Kidney glomerular epithelial cell (primary cell): ENCODE measurements at places on chromosomes 2 and 18.

DNA sequence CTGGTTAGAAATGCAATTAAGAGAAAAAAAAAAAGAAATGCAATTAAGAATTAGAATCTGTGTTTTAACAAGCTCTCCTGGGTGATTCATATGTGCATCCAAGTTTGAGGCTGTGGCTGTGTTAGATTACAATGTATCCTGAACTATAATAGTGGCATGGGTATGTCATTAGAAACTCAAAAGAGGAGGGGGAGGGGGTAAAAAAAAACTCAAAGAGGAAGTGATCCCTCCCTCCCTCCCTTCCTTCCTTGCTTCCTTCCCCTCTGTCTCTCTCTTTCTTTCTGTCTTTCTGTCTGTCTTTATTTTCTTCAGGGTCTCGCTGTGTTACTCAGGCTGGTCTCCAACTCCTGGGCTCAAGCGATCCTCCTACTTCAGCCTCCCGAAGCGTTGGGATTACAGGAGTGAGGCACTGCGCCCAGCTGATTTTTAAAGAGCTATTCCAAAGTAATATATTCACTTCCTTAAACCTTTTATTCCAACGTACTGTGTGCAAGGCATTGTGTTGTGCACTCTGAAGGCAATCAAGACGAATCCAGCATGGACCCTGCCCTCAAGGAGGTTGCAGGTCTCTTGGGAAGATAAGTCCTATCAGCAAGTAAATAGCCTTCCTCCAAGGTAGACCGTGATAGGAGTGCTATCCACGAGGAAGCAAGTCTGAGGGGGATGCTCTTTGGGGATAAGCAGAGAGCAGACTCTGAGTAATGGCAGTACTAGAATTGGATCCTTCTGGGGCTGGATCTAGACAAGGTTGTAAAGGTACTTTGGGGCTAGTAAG lies 35.9 kb upstream of the MCFD2 start:
- no peak for DNase-seq

DNA sequence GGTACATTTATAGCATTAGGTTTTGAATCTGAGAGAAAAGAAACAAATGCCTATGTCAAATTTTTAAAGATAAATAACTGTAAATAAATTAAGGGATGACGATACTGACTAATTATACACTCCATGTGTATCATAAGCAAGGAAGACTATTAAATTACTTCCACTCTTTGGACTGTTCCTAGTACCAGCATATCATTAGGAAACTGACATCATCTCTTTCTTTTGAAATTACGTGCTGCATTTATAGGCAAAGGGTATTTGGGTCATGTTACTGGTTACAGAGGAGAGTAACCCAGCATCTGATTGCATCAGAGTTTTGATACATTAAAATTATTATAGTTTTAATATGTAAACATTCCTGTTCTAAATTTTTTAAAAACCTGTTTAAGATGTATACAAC lies 309.7 kb downstream of the XIRP2 start:
- DNase-seq = no peak

GRCh38 chr2:69744456-69744855 lies 2.5 kb downstream of the ANXA4 start:
- no peak for DNase-seq

- no peak for DNase-seq
Measured at GRCh38 chr2:69300650-69301049, 86.4 kb downstream of the GFPT1 start.

GRCh38 chr2:223944703-223945531 lies at the start of gene WDFY1:
Gene WDFY1 (minus strand): TSS chr2:223945335. CDS start chr2:223945284, 51 bp downstream.
- peak; percentile 57 for DNase-seq

DNA sequence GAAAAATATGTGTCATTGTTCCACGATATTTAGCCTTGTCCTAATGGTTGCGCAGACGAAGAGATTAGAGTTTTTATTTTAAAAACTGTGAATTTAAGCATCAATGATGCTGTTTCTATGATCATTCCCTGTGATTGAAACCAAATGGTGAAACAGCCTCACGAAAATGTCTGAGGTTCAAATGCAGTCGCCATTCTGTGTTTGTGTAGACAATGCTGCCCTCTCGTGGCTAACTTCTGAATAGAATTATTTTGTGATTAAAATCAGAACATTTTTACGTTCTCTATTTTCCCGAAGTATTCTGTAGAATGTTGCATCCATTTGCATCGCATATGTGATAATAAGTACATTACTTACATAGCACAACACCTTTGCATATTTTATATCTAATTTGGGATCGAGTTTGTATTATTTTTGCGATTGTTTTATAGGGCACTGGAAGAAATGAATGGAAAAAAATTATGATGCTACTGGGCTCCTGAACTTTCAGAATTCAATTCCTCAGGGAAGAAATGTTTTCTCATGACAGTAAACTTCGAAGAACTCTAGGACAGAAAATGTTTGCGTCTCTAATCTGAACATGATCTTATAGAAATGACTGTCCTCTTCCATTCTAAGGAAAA lies 54.8 kb upstream of the CREB1 start:
- peak; percentile 65 for DNase-seq
